ENCODE measurements at places on chromosomes 3 and 15. TPM values are rescaled to one million over a fixed set of nuclear protein-coding genes. Genes with fewer than 3 reads are reported as not detected.

Gene CCR3
- total RNA-seq = not detected

Gene FGF7
- 0.05 TPM for total RNA-seq

Gene TLE3
- 21.6 TPM for total RNA-seq

Gene LRRFIP2
- 92.2 TPM for total RNA-seq

Gene SERPINI1
- total RNA-seq = 2.6 TPM

Gene PEX11A
- 3.4 TPM for total RNA-seq

Gene NPTN
- total RNA-seq = 71.0 TPM

Gene GOLGA8G
- 0.09 TPM for total RNA-seq

Gene SHC4
- total RNA-seq = 0.49 TPM

Data from MCF 10A (cell line).